ENCODE measurements at places on chromosomes 2 and 18. TPM values are rescaled to one million over a fixed set of nuclear protein-coding genes. Genes with fewer than 3 reads are reported as not detected.

Gene DSG3
- total RNA-seq = not detected

Gene ACADL
- total RNA-seq = 45.4 TPM

Gene VWA3B
- total RNA-seq = 7.9 TPM

Gene ANKRD53
- total RNA-seq = 1.1 TPM

Gene SP9
- total RNA-seq = not detected

Gene FAM110C
- 3.6 TPM for total RNA-seq

Gene KCNJ3
- not detected for total RNA-seq

Gene GTF2A1L
- total RNA-seq = not detected

Gene COA5
- total RNA-seq = 31.2 TPM

Gene HMSD
- total RNA-seq = 1.6 TPM

Gene ZNF2
- total RNA-seq = 4.1 TPM

Gene TBR1
- total RNA-seq = not detected

Gene BOLL
- not detected for total RNA-seq

Gene SERPINB5
- not detected for total RNA-seq

Gene COX7A2L
- total RNA-seq = 89.4 TPM
